MCF 10A (cell line): ENCODE measurements at places on chromosomes 3 and 15. TPM values are rescaled to one million over a fixed set of nuclear protein-coding genes. Genes with fewer than 3 reads are reported as not detected.
A peak's percentile ranks its signal among the peaks of the same experiment; 100 is the strongest.

DNA sequence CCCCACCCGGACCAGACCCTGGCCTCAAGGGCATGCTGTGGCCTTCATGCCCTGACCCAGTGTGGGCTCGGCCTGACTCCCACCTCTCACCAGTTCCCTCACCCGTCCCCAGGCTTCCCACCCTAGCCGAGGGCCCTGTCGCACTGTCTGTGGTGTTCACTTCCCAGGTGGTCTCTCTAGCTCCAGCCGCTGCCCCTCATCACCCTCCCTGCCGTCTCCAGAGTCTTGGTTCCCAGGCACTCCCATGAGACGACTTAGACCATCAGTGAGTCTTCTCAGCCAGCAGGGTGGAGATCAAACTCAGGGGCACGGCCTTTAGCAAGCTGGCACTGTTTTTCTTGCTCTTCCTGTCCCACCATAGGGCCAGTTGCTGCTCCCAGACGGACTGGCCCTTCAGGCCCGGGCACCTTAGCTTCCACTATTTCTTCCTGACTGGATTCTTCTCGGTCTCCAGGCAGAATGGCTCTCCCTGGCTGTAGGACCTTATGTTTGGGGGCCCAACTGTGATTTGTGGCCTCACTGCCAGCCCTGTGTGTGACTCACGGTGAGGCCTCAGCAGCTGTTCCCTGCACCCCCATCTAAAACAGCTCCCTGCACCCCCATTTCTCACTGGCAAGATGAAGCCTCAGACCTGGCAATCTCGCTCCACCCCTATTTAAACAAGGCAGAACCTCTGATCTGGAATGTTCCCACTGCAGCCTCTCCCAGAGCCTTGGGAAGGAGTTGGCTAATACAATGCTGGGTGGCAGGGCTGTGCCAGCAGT lies 9.4 kb upstream of the PCSK6 start:
- peak overlapping the region; percentile 78 for H3K27ac ChIP-seq
- DNase-seq, result no peak
- no peak overlapping the region for H3K4me3 ChIP-seq
- peaks cover 5% of the 10 kb centered on the region for H3K36me3 ChIP-seq

DNA sequence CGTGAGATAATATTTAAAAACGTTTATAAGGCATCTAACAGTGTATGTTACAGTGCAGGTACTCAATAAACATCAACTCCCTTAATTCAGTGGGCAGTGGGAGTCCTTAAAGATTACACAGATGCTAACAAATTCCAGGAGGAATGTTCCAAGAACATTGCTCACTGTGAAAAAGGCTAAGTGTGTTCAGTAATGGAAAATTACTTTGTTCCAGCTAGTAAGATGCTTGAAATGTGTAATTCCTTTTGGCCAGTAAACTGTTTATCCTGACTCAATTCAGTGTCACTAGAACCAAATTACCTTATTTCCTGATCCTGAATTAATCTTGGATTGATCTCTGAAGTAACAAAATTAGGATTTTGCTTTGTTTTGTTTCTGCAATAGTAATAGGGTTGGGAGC lies 54.2 kb upstream of the SEMA6D start:
- H3K4me1 ChIP-seq, result peaks cover 5% of the 10 kb centered on the region
- no peak for DNase-seq
- no peaks in the 10 kb centered on the region for H3K36me3 ChIP-seq
- H3K27me3 ChIP-seq, result no peaks in the 10 kb centered on the region
- no peak overlapping the region for H3K27ac ChIP-seq

GRCh38 chr3:57556459-57557084 lies 498 bp downstream of the PDE12 start:
- peaks cover 12% of the 10 kb centered on the region for H3K4me1 ChIP-seq
- H3K27me3 ChIP-seq, result no peaks in the 10 kb centered on the region
- peak overlapping the region; percentile 96 for H3K27ac ChIP-seq
- H3K4me3 ChIP-seq, result peak overlapping the region; percentile 63
- H3K36me3 ChIP-seq, result peaks cover 40% of the 10 kb centered on the region

The HESX1 gene
- 0.66 and 1.3 TPM in 2 replicates for total RNA-seq

The CSTA gene
- 133 and 145 TPM in 2 replicates for total RNA-seq

DNA sequence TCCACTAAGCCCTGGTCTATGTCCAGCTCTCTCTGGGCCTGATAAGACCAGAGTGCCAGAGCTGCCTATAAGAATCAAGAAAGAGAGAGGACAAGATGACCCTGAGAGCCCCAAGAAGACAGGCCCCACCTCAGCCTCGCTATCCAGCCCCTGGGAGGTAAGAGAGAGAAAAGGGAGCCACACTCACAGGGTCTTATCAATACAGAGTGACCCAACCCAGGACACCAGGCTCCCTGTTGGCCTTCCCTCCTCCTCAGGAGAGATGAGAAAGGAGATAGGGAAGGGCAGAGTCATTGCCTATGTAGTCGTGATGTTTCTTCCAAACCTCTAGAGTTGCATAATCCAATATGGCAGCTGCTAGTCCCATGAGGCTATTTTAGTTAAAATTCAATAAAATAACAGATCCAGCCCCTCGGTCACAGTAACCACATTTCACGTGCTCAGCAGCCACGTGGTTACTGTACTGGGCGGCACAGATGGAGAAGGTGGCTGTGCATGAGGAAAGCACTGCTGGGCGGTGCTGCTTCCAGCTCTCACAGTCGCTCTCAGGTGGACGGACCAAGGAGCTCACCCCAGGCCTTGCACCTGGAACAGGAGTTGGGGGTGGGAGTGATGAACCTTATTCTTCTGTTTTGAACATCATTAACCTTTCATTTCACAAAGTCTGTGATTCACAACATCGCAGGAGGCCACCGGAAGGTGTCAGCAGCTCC lies 525.8 kb downstream of the SHQ1 start:
- peaks cover 4% of the 10 kb centered on the region for H3K4me1 ChIP-seq
- H3K27me3 ChIP-seq, result no peaks in the 10 kb centered on the region
- no peak for DNase-seq
- H3K27ac ChIP-seq, result no peak overlapping the region
- no peak overlapping the region for H3K4me3 ChIP-seq

The NPAP1 gene
- not detected in 2 replicates for total RNA-seq

DNA sequence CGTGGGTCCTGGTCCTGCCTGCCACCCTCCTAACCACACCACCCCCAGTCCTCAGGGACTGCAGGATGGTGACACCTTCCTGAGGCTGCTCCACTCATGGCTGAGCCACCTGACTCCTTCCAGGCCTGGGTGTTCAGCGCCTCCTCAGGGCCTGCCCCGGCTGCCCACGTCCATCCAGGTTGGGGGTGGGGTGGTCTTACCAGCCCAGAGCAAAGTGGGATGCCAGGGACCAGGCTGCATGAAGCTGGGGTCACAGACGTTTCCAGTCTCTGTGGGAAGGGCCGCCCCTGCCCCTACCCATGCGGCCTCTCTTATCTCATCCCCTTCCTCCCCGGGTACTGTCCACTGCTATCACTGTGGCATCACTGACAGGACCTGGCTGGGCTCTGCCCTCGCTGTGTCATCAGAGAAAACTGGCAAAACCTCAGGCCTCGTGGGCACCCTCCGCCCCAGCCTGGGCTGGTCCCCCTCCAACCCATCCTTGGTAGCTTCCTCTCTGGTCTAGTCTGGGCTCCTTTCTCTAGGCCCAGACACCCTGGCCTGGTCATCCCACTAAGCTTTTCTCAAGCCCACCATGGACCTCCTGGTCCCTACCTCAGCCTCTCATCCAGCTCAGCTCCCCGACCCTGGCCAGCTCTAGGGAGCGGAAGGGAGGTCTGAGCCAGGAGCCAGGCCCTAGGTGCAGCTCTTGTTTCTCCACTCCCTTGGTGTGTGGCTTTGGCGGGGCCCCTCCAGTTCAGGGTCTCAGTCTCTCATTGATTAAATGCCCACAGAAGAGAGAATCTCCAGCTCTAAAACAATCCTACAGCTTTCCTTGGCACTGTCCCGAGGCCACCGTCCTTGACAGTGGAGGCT lies 32.9 kb downstream of the WNT7A start:
- no peaks in the 10 kb centered on the region for H3K36me3 ChIP-seq
- peaks cover 25% of the 10 kb centered on the region for H3K4me1 ChIP-seq
- no peak for DNase-seq

GRCh38 chr3:114732353-114732752 lies 414.7 kb downstream of the ZBTB20 start:
- H3K4me1 ChIP-seq, result no peaks in the 10 kb centered on the region
- H3K4me3 ChIP-seq, result no peak overlapping the region
- no peak for DNase-seq

The RASL12 gene
- not detected in 2 replicates for total RNA-seq

GRCh38 chr15:45425135-45425534 lies 46.8 kb upstream of the GATM start:
- peaks cover 27% of the 10 kb centered on the region for H3K36me3 ChIP-seq
- no peak overlapping the region for H3K27ac ChIP-seq
- H3K4me1 ChIP-seq, result peaks cover 6% of the 10 kb centered on the region
- DNase-seq, result no peak
